Activated gamma-delta T cell treated with anti-CD3 and anti-CD28 coated beads, Interleukin-2, amount 50 U/mL, for 16 hours (primary cell): ENCODE measurements at places on chromosomes 1 and 21.

DNA sequence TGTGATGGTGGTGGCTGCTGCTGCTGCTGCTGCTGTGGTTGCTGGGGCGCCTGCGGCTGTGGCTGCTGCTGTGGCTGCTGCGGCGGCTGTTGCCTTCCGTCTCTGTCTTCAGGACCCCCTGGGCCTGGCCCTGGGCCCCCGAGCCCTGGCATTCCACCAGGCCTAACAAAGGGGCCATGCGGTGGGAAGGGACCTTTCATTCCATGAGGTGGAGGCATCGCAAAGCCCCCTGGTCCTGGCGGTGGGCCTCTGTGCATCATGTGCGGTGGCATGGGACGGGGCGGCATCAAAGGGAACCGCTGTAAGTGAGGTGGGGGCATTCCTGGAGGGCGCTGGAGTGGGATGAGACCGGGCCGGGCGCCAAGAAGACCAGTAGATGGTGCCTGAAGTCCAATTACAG, 12.4 kb downstream of the SOD1 start:
- no peak for DNase-seq

DNA sequence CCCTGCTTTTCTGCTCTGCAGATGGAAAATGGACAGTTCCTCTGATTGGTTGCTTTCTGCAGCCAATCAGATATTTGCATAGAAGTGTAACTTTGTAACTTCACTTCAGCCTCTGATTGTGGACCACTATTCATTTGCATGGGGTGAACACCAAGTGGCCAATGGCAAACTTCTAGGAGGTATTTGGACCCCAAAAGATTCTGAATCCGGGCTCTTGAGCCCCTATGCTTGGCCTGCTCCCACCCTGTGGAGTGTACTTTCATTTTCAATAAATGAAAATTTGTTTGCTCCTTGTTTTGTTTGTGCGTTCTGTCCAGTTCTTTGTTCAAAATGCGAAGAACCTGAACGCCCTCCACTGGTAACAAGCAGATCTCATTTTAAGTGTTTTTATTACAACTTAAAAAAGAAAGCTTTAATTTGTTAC, 6.4 kb upstream of the GSTM4 start:
- no peak for DNase-seq

- DNase-seq: no peak
Measured at GRCh38 chr1:37480125-37480466, 5.7 kb downstream of the ZC3H12A start.

DNA sequence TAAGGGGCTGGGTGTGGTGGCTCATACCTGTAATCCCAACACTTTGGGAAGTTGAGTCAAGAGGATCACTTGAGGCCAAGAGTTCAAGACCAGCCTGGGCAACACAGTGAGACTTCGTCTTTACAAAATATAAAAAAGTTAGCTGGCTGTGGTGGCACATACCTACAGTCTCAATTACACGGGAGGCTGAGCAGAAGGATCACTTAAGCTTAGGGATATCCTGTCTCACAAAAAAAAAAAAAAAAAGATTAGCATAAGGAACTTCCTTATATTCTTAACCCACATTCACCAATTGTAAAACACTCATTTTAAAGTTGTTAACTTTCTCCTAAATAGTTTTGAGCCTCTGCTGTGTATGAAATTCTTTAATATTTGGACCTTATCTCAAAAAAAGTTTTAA, 53.1 kb downstream of the ABCD3 start:
- DNase-seq: no peak

GRCh38 chr21:45962531-45963231, 18.9 kb upstream of the COL6A1 start:
- no peak for DNase-seq

DNA sequence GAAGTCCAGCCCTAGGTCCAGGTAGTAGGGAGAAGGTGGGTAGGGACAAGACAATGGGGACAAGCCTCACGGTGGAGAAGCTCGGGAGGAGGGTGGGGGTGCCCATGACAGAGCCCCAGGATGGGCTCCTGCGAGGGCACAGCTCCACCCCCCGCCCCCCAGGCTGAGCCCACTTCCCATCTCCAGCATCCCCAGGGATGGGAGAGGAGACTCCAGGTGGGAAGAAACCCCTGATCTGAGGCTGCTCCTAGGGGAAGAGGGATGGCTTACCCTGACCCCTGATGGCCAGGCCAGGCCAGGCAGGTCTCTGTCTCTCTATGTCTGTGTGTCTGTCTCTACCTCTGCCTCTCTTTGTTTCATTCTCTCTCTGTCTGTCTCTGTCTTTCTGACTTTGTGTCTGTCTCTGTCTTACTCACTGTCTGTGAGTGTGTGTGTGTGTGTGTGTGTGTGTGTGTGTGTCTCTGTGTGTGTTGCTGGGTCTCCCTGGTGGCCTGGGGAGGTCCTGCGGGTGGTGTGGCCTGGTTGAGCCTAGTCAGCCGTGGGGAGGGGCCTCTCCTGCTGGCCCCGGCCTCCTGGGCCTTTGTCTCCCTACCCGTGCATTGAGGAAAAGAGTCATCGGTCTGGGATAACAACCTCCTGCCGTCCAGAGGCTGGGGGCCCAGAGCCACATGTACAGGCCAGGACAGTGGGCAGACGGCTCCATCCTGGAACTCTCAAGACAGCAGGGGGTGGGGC, 45.7 kb downstream of the WNT9A start:
- DNase-seq: no peak

DNA sequence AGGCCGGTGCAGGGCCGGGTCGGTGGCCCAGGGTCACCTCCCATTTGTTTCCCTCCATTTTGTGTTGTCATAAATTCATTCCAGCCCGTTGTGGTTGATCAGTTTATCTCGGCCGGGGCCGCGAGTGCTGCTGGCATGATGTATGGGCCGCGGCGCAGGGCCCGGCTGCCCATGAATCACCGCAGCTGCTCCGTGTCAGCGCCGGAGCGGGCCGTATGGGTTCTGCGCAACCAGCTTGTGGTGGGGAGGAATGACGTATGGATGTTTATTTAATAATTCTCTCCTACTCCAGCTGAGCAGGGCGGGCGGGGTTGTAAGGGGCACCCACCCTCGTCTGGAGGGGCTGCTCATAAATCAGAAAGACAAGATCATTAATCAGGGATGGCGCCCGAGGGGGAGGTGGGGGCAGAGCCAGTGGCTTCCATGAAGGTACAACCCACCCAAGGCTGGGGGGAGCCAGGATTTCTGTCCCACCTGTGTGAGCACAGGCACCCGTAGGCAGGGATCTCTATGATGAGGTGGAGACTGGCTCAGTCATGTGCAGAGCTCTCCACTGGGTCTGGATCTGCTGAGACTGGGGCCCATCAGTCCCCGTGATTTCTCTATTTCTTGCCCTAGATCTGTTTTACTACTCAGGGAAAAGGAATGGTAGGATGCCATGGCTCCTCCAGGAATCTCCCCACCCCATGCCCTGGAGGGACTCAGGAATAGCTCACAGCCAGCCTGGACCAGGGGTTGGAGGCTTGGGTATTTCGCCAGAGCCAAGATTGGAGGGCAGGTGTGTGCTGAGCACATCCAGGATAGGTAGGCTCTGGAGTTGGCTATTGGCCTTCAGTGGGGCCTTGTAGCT, 27.8 kb downstream of the TMEM53 start:
- no peak for DNase-seq

GRCh38 chr1:228074954-228075730, 7.4 kb upstream of the ARF1 start:
- no peak for DNase-seq

DNA sequence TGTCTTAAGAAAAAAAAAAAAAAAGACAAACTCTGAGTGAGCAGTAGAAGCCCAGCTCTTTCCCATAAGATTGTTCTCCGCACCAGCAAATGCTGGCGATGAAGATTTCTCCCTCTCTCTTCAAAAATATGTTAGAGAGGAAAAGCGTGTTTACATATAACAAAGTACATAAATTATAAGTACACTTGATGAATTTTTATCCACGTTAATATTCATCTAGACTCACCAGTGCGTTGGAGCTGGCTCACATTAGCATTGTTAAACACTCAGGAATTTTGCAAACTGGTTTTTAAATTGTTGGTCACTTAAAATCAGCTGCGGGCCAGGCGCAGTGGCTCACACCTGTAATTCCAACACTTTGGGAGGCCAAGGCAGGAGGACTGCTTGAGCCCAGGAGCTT, 56.0 kb downstream of the RUNX3 start:
- DNase-seq: no peak

DNA sequence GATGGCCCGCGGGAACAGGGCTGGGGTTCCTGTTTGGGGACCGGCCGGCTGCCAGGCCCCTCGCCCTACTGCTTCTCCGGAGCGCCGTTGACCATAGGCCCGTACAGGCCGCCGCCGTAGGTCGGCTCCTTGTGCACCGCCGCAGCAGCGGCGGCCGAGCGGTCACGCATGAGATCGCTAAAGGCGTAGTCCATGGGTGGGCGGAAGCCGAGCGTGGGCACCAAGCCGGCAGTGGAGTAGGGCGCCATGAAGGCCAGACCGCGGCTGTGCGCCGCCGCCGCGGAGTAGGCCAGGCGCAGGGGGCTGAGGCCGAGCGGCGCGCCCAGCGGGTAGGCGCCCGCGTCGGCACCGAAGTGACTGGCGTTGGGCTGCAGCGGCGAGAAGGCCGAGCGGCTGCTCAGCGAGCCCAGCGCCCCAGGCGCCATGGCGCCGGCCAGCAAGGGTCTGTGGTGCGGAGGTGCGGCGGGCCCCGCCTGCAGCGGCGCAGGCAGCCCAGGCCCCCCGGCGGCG, 4.6 kb downstream of the DMRTA2 start:
- no peak for DNase-seq

DNA sequence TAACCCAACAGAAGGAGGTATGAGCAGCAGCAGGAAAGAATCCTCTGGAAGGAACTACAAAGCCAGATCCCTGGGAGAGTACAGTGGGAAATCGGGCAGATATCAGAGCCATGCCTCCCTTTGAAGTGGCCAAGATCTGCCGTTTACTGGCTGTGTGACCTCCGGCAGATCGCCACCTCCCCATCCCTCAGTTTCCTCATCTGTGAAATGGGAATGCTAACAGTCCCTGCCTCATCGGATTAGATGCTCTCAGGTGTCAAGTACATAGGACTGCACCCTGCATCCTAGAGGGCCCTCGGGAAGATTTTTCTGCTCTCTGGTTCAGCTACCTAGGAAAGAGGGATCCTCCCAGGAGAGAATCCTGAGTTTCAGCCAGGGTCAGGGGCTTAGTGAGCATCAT, 60.6 kb upstream of the EFHD2 start:
- no peak for DNase-seq

- peak; percentile 75 for DNase-seq
Measured at GRCh38 chr1:27357281-27358037, 9.3 kb downstream of the MAP3K6 start.

DNA sequence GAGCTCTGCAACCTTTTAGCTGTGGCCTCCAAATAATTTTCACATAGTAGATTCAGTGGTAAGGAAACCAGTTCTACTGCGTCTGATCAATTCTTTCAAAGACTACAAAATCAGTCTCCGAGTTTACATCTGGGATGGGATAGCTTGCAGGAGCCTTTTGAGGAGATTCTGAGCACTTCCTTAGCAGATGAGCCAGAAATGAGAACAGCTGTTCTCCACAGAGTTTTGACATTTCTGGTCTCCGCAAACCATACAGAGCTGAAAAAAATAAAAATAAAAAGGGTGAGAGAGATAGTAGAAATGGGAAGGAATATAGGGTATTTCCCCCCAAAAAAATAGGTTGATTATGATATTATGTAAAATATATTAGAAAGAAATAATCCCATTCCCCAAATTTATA, 119.3 kb downstream of the LYPLAL1 start:
- no peak for DNase-seq

DNA sequence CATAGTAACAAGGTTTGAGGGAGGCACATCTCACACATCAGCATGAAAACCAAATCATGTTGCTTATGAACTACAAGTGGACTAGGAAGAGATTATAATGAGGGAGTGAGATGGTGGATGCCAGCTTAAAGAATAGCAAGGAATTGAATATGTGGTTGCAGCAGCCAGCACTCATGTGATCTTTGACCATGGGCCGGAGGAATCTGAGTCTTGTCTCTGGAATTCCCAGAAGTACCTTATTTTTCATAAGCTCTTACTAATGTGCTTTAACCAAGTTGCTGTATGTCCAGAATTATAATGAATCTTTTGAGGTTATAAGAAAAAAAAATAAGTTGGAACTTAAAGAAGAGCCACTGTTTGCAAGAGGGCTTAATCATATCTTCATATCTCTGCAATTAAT, 97.0 kb downstream of the DISP1 start:
- DNase-seq: no peak

- no peak for DNase-seq
Measured at GRCh38 chr1:152035539-152036266, 1.1 kb downstream of the S100A11 start.

DNA sequence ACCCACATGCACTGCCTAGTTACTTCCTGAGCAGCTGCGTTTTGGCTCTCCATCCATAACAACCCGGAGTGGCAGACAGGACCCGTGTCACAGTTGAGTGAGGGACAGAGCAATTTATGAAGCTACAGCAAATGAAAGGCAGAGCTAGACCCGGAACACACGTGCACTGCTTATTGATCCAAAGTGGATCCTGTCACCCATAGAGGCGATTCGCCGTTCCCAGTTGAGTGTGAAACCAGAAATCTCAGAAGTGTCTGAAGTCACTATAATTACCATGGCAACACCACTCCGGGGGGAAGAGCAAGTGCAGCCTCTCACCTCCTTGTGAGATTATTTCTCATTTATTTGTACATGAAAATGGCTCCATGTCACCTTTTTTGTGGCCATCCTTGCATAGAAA, 365.2 kb downstream of the DSCAM start:
- no peak for DNase-seq

- no peak for DNase-seq
Measured at GRCh38 chr1:215523906-215524305, 43.2 kb upstream of the KCTD3 start.

GRCh38 chr1:17276568-17276967, 27.7 kb downstream of the PADI3 start:
- no peak for DNase-seq

- DNase-seq: no peak
Measured at GRCh38 chr1:14724678-14725077, 126.2 kb downstream of the KAZN start.

DNA sequence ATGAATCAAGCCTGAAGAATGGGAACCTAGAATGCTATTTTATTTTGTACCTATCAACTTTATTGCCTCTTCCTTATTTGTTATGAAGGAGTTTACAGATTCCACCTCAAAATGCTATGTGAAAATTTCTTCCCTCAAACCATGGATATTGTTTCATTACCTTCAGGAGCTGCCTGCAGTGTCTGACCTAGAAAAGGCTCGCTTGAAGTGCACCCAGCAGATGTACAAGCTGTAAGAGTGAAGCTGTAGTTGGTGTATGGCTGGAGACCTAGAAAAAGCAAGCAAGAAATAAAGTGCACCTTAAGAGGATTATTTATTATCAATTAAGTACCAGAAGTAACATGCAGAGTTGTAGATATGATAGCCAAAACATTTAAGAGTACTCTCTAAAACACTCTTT, 199.4 kb downstream of the KCTD3 start:
- DNase-seq: no peak

GRCh38 chr1:186730951-186731729, 50.9 kb upstream of the PTGS2 start:
- no peak for DNase-seq

GRCh38 chr1:35557611-35558373, at the start of gene NCDN:
NCDN (plus strand) TSS chr1:35557799; CDS start chr1:35558191, 392 bp downstream.
- peak; percentile 96 for DNase-seq

- no peak for DNase-seq
Measured at GRCh38 chr1:9906466-9906865, 3.6 kb downstream of the CTNNBIP1 start.
